ENCODE measurements at places on chromosomes 5 and 9.

GRCh38 chr9:89177012-89177943, 1.3 kb downstream of the SHC3 start:
- DNase-seq, result no peak

DNA sequence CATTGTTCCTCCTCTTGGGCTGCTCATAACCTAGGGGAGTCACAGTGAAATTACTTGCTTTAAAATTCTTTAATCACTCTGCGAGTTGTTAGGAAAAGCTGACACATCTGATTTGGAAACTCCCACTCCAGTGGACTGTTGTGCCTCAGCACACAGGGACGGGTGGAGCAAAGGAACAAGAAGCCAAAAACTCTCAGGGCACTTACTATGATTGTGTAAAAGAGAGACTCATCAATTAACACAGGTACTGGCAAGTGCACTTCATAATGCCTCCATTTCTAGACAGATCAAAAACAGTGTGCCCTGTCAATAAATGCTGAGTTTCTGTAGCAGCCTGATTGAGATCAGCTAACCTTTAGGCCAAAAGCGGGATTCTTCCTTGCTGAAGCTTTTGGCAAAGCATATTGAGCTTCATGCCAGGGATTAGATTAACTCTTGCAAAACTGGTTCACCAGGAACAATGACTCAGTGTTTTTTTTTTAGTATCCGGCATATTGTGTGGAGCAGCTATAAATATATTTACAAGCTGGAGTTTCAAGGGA, 55.9 kb downstream of the TMC1 start:
- DNase-seq, result no peak

DNA sequence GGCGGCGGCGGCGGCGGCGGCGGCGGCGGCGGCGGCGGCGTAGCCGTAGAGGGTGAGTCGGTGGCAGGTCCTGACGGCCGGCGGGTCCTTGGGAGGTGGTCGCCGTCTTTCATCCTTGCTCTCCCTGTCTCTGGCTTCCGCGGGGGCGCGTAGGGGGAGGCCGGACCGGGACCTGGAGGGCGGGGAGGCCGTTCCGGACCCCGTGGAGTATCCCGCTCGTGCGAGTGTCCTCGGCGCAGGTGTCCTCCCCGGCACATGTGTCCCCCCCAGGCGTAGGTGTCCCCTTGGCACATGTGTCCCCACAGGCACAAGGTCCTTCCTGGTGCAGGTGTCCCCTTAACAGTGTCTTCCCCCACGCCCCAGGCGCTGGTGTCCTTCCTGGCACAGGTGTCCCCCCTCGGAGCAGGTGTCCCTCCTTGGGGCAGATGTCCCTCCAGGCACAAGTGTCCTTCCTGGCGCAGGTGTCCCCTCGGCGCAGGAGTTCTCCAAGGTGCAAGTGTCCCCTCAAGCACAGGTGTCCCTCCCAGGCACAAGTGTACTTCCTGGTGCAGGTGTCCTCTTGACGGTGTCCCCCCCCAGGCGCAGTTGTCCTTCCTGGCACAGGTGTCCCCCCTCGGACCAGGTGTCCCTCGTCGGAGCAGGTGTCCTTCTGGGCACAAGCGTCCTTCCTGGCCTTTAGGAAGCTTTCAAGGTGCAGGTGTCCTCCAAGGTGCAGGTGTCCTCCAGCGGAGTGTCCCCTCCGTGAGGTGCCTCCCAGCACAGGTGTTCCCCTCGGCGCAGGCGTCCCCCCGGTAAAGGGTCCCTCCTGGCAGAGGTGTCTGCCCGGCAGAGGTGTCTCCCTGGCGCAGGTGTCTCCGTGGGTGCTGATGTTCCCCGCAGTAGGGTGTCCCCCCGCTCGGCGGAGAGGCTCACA, 519 bp downstream of the EXOC3 start:
- DNase-seq, result no peak

GRCh38 chr5:108749128-108749861, 1.6 kb downstream of the FER start:
- DNase-seq, result no peak

GRCh38 chr5:50702615-50703366, 36.4 kb downstream of the PARP8 start:
- no peak for DNase-seq

- no peak for DNase-seq
Measured at GRCh38 chr5:131759704-131760103, 37.1 kb downstream of the FNIP1 start.

GRCh38 chr5:8807636-8808035, 738.2 kb downstream of the SEMA5A start:
- DNase-seq, result no peak

DNA sequence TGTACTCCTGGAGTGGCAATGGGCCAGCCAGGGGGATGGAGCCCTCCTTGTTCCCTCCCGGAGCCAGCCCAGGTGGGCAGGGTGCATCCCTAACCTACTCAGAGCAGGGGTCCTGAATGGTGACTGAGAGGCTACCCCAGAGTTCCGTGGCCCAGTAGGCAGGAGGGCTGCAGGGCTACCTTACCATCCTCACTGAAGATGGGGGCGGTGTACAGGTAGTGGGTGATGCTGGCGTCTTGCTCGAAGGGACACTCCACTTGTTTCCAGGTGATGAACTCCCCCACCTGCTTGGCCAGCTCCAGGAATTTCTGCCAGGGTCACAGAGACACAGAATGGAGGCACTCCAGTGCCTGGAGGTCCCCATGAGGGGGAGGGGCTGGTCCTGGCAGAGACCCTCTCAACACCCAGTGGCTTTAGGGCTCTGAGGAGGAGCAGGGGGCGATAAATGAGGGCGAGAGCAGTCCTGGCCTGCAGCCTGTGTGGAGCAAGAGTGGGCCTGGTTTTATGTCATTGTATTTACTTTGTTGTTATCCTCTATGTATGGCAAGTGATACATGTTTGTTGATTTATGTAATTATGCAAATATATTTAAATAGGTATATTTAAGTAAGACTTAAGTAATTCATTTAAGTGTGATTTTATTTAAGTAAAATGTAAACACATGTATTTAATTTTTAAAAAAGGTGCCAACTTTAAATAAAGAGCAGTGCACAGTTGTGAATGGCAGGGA, 39.9 kb upstream of the RNF130 start:
- DNase-seq, result no peak

GRCh38 chr5:100697970-100698369, 162.8 kb downstream of the FAM174A start:
- DNase-seq, result no peak

DNA sequence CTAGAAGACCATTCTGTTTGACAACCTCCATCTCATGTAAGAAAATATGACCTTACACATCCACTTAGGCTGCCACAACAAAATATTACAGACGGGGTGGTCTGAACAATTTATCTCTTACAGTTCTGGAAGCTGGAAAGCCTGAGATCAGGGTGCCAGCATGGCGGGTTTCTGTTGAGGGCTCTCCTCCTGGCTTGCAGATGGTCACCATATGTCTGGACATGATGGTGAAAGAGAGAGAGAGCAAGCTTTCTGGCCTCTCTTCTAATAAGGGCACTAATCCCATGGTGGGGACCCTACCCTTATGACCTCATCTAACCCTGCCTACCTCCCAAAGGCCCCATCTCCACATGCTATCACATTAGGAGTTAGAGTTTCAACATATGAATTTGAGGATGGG, 66.0 kb downstream of the AMBP start:
- DNase-seq, result no peak

DNA sequence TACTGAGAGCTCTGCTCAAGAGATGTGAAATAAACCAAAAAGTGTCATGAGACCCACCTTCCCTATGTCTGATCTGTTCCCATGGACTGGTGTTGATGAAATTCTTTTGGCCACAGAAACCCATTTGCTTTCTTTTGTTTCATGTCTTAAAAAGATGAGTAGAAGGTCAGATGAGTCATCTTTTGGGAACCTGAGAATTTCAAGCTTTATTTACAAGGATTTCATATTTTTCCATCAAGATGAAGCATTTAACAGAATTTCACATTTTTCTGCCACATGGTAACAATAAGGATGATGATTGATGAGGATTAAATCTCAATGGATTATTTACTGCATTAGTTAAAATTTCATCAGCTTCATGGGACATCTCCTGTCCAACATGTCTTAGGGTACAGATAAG, 337.8 kb downstream of the DEPDC1B start:
- no peak for DNase-seq

DNA sequence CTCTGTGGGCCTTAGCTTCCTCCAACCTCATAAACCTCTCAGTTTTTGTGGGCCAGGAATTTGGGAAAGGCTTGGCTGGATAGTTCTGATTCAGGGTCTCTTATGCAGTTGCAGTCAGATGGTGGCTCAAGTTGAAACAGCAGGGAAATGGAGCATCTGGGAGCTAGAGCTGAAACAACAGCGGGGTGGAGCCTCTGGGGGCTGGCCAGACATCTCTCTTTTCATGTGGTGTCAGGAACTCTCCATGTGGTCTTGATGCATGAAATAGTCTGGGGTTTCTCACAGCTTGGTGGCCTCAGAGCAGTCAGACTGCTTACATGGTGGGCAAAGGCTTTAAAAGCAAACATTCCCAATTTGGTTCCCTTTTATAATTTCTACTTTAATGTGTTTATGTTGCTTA, 13.5 kb downstream of the ZNF346 start:
- DNase-seq, result no peak

GRCh38 chr5:39588179-39588578, 163.4 kb upstream of the DAB2 start:
- no peak for DNase-seq

DNA sequence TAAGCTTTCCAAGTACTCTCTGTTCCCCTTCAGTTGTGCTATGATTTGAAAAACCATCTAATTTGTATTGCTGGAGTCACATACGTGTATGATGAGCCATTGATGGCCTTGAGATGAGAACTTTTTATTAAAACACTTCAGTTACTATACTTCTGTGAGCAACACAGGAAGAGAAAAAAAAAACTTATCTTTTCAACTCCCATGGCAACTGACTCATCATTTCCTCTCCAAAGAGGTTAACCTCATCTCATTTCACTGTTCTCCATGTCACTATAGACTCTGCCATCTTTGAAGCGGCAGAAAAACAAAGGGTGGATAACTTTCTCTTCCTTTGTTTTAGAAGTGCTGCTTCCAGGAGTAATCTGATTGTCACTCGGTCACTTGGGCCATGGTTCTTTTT, 104.3 kb upstream of the PCSK1 start:
- DNase-seq, result no peak

- no peak for DNase-seq
Measured at GRCh38 chr9:87787735-87788134, 61.8 kb downstream of the CTSL start.

DNA sequence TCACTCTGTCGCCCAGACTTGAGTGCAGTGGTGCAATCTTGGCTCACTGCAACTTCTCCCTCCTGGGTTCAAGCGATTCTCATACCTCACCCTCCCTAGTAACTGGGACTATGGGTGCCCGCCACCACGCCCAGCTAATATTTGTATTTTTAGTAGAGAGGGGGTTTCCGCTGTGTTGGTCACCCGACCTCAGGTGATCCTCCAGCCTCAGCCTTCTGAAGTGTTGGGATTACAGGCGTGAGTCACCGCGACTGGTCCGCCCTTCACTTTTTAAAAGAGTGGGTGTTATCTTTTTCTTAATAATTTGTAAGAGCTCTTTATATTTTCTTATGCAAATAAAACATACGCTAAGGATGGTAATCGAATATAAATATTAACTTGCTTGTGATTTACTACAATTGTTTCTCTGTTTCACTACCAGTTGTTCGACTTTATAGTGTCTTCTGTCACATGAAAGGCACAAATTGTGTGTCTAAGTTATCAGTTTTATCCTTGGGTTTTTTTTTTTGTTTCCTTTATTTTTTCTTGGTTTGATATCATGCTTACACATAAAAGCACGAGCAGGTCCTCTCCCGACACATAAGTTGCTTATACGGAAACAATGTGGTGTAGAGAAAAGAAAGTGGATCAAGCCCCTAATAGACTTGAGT, 1.9 kb upstream of the GPBP1 start:
- no peak for DNase-seq

DNA sequence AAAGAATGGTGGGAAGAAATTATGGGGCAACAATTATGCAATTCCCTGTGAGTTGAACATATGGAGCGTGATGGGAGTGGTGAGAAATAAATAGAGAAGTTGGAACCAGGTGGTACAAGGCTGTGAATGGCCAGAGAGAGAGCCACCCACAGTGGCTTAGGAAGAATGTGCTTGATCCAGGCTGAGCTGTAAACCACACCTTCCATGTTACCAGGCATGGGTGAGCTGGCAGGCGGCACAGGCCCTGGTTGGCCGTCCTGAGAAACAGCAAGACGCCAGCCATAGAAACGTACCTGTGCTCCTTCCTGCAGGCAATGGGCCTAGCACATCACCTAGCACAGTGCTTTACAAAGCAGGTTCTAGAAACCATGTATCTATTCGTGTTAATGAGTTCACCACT, 74.3 kb downstream of the EPB41L4B start:
- no peak for DNase-seq

GRCh38 chr9:121053544-121053943, 3.5 kb upstream of the C5 start:
- DNase-seq, result no peak

DNA sequence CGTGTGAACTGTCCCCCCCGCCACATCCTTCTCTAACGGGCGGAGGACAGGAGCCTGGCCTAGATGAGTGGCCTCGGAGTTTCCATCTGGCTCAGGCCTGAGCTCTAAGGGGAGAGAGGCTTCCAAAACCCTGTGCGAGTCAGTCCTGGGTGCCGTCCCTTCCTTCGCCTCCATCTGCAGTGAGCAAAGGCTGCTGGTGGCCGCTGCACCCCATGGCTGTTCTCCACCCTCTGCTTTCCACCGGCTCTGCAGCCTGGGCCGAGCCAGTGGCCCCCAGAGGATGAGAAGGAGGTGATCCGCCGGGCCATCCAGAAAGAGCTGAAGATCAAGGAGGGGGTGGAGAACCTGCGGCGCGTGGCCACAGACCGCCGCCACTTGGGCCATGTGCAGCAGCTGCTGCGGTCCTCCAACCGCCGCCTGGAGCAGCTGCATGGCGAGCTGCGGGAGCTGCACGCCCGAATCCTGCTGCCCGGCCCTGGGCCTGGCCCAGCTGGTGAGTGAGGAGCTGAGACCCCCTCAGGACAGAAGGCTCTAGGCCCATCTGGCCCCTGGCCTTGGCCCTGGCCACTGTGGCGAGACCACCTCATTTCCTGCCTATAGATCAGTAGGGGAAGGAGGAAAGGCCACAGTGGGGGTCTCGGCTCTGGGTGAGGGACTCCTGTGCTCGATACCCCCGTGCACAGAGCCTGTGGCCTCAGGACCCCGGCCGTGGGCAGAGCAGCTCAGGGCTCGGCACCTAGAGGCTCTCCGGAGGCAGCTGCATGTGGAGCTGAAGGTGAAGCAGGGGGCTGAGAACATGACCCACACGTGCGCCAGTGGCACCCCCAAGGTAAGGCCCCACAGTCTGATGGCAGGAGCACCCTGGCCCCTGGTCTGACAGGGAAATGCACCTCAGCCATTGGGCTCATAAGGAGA, 3.0 kb downstream of the PKN3 start:
- no peak for DNase-seq

- DNase-seq, result no peak
Measured at GRCh38 chr5:25862276-25862675, 1176.1 kb downstream of the CDH9 start.
